ENCODE measurements at places on chromosomes 5 and 9. TPM values are rescaled to one million over a fixed set of nuclear protein-coding genes. Genes with fewer than 3 reads are reported as not detected.
A peak's percentile ranks its signal among the peaks of the same experiment; 100 is the strongest.

Gene TMEM8B
- total RNA-seq = 7.5 TPM

Gene IFNA21
- total RNA-seq = not detected

Gene GLIPR2
- 7.9 TPM for total RNA-seq

Gene INSYN2B
- total RNA-seq = not detected

Gene C9
- total RNA-seq = not detected

Gene SPINK4
- not detected for total RNA-seq

Gene ARL14EPL
- total RNA-seq = not detected

DNA sequence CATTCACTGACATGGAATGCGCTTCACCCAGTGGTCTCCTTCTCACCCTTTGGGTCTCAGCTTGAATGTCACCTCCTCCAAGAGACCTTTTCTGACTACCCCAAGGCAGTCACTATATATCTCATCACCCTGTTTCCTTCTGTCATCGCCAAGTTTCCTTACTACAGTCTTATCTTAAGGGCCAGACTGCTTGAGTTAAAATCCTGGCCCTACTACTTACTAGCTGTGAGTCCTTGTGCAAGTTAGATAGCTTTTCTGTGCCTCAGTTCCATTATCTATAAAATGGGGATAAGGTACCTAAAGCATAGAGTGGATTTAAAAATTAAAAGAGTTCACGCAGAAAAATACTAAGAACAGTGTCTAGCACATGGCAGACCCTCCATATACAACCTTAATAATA lies 132.4 kb downstream of the GABBR2 start:
- DNase-seq = no peak

GRCh38 chr5:87190687-87191086 lies 77.0 kb upstream of the RASA1 start:
- DNase-seq = no peak

- DNase-seq = no peak
Observed at GRCh38 chr9:83920469-83920926, 734 bp downstream of the KIF27 start.

GRCh38 chr5:5739490-5739945 lies 317.0 kb downstream of the ICE1 start:
- DNase-seq = no peak

DNA sequence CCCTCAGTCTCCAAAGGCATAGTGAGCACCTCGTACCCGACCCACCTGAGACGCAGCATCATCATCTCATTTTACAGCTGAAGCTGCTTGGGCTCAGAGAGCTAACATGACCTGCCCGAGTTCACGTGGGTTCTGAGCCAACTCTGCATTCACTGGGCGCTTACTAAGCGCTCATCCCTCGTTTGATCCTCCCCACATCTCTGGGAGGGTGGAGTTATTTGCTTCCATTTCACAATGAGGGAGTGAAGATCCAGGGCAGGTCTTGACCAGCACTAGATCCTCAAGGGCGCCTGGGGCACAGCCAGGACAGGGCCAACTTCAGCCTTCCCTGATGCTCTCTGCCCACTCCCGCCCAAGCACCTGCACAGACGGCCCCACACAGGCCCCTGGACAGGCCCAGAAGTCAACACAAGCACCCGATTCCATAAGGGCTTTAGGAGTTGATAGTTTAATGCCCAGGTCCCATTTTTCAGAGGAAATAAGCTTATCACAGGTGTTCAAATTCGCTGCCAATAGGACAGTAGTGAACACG lies 80.8 kb downstream of the HRH2 start:
- DNase-seq = no peak

GRCh38 chr9:124262649-124262972 lies 4.9 kb downstream of the NEK6 start:
- DNase-seq = peak; percentile 31

DNA sequence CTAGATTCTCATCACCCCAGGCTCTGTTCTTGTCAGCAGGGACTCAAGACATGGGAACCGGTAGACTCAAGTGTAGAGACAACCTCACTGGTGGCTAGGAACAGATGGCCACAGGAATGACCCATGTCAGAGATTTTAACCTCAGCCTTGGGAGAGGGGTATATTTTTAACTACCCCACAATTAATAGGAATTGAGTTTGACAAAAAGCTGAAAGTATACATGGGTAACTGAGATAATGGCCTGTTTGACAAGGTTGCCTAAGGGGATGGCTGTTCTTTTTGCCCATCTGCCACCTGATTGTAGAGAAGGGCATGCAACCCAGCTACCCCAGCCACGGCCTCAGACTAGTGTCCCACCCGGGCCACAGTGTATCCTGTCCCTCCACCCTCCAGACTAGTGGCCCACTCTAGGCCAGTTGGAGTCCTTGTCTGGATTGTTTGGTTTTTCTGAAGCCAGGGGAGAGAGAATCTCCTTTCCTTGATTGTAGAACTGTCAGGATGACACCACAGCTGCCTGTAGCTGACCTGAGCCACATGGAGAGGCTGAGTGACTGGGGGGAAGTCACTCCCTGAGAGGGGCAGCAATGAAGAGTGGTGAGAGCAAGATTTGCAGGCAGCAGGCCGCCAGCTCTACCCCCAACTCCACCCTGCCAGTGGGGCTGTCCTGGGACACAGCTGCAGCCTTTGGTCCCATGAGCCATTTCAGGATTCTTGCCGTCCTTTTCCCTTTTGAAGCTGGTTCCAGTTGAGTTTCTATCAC lies 14.6 kb upstream of the ANGPTL2 start:
- no peak for DNase-seq

GRCh38 chr9:36423206-36423605 lies 23.1 kb upstream of the RNF38 start:
- no peak for DNase-seq

DNA sequence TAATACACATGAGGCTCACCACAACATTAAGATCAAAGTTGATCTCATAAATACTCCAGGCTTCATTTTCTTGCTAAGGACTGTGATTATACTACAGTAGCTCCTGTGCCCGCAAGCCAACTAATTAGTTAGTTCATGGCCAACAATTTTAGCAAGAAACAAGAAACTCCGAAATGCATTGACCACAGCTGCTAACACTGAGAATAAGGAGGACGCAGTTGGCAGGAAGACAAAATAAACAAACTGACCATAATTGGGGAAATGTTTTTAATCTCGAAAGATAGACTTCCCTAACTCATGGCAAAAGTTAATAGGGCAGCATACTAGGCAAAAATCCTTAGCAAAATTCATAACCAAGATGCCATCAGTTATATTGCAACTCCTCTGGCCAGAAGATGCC lies 115.5 kb upstream of the SPEF2 start:
- no peak for DNase-seq

DNA sequence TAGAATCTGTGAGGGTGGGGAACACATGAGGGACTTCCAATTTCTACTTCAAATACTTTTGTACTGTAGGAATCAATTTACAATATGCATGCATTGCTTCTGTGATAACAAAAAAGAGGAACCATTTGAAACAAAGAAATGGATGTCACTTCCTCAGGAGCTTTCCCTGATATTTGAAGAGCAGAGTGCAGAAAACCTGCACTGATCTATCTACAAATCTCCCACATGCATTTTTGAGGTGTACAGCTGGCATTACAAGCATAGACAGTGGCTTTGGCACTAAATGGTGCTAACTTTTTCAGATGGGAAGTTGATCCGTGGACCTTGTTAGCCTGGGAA lies 27.7 kb downstream of the YIPF5 start:
- DNase-seq = no peak

- no peak for DNase-seq
Observed at GRCh38 chr9:107518037-107518807, 28.7 kb upstream of the KLF4 start.

DNA sequence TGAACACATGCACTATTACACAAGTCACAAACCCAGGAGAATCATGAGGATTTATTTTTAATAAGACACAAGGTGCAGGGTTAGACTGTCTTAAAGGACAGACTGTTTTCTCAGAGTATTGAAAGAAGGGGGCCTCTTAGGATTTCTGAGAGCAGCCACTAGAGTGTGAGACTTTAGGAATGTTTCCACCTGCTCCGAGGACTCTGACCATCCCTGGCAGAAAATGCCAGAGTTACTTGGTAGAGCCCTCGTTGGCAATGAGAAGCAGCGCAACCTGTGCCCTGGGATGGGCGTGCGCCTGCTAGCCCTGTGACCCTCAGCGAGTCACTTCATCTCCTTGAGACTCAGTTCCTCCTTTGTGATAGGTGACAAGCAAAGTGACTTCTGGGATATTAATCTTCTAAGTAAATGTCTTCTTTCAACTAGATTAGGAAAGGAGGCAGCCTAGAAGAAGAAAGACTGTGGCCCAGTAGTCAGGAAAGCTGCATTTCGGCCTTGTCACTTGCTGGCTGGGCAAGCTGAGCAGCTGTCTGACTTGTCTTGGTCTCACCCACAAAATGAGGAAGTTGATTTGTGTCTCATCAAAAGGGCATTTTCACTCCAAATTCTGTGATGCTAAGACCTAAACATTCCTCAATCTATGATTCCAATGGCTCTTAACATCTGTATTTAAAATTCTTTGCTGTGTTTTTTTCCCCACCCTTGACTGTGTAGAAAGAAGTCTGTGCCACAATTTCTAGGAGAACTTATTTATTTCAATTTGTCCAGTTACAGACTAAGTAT lies 60.5 kb downstream of the PTCD2 start:
- no peak for DNase-seq

DNA sequence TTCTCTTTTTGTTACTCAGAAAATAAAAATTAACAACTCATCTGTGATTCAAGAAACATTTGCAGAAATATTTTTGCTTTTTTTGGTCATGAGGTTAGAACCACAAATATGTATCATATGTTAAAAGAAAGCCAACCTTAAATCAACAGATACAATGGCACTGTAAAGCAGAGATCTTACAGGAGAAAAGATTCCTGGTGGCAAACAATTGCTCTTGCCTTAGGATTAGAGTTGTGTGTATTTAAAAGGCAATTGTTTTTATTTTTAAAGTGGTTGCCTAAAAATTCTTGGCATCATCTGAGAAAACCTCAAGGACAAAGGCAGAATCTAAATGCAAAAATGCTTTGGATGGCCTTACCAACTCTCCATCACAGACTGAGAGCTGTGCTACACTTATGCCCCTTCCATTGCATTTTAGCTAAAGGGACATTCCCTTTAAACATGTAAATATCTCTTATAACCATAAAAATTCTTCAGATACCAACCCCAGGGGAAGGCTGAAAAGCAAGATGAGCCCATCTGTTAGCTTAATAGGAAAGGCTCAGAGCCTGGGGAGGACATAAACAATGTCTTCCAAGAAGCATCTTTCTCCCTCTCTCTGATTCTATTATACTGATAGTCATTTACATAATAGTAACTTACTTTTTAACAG lies 100.4 kb downstream of the FAM114A2 start:
- no peak for DNase-seq

DNA sequence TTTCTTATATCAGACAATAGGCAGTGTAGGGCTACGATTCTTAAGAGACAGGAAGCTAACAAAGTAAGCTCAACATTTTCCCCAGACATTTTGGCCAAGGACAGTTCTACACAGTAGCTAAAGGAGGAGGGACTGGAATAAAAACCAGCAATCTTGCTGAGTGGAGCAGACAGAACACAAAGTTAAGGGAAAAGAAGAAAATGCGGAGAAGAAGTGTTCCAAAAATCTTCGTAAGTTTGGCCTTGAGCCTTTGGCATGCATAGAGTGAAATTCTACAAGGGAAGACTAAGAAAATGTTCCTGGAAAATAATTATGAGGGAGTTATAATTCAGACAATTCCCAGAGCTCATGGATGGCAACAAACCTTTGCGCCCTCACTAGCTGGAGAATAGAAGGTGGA lies 748.0 kb upstream of the CTNND2 start:
- DNase-seq = no peak

DNA sequence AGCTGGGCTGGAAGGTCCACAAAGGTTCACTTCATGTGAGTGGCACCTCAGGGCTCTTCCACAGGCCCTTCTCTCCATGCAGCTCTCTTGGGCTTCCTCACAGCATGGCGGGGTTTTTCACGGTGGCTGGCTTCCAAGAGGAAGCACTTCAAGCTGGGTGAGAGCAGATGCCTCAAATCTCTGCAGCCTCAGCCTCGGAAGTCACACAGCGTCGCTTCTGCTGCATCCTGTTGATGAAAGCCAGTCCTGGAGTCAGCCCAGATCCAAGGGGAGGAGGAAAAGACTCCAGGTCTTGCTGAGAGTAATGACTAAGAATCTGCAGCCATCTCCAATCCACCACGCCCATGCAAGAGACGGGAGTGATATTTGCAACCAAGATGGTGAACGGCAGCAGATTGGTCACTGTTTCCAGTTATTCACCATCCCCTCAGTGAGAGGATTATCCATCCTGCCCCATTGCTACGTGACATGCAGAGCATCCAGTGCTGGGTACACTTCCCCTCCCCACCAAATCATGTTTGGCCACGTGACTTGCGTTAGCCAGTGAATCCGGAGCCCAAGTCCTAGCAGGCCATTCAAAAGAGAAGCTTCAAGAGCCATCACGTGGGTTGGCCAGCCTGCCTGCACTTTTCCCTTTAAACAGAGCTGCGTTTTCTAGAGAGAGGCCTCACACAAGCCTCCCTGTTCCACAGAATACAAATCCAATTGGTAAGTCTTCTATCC lies 173.9 kb downstream of the C9orf50 start:
- DNase-seq = no peak

GRCh38 chr5:82748688-82749460 lies 328.3 kb downstream of the TMEM167A start:
- DNase-seq = no peak

DNA sequence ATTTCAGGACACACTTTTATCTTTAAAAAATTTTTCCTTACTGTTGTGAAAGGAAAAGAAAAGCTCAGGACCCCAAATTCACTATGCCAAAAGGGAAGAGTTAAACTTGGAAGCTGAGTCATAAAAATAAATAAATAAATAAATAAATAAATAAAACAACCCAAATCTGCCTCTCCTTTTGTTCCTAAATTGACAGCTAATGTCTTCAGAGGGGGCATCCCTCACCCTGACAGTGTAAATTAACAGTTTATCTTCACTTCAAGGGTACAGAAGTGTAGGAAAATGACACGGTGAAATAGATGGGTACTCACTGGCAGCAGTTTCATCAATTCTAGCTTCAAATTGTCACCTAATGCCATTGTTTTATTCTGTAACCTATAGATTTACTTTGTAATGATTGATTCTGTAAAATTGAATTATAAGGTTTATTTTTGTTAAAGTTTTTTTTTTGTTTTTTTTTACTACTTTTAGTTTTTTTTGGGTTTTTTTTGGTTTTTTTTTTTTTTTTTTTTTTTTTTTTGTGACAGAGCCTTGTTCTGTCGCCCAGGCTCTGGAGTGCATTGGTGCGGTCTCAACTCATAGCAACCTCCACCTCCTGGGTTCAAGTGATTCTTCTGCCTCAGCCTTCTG lies 18.5 kb upstream of the ANXA1 start:
- DNase-seq = no peak

DNA sequence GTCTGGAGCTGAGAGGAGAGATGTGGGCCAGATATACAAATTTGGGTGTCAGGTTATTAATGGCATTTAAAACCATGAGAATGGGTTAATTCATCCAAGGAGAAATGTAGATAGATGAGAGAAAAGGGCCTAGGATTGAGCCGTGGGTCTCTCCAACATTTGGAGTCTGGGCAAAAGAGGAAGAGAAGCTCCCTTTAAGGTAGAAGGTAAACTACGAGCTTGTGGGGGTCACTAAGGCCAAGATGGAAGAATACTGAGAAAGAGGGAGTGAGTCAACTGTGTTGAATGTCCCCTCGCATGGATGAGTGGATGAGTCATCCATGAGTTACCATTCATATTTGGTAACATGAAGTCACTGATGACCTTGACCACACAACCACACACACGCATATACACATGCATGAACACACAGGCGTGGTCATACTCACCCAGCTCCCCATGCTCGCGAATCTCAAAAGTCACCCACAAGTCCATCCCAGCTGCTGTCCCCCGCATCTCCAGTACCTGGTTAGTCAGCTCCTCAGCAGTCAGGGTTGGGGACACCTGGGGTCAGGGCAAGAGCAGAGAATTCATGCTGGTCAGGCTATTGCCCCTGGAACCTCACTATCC lies 6.8 kb upstream of the FCHSD1 start:
- DNase-seq = no peak
